ENCODE measurements at places on chromosomes 12 and 14.

- no peak for DNase-seq
Observed at GRCh38 chr14:86388216-86388615, 858.3 kb downstream of the FLRT2 start.

DNA sequence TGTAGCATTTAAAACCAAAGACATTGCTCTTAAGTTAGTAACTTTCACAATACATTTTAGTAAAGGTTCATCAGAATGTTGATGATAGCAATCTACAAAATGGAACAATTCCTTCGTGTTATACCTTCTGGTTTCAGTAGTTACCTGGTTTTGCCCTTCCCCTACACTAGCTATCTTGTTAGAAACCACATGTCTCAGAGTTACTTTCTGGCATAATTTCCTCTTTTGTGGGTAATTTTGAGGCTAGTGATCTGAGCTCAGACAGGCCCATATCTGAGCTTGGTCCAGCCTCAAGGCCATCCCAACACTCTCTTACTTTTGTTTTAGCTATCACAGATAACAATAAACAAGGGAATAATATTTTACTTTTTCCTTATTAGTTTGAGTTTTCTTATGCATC is 196.9 kb downstream of the KITLG start:
- no peak for DNase-seq

- no peak for DNase-seq
Observed at GRCh38 chr12:51263341-51263740, 6.9 kb downstream of the SMAGP start.

DNA sequence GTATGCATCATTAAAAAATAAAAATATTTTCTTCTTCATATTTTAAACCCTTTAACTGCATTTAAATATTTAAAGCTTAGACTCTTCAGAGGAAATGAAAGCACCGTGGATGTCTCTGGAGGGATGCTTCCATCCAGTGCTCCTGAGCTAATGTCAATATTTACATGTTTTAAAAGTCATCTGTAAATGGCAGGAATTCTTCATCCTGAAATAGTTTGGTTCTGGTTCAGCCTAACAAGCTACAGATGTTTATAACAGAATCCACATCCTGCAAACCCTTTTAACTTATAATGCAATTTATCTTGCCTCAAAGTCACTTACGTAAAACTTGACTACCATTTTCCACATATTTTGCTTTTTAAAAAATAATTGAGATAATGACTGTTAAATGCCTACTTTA is 1207.3 kb downstream of the SLC16A7 start:
- DNase-seq, result no peak

GRCh38 chr12:86292480-86292879 is 36.3 kb upstream of the MGAT4C start:
- no peak for DNase-seq

Measured in RWPE2 (cell line).